Fibroblast of the aortic adventitia (primary cell): ENCODE measurements at places on chromosomes 3 and 15. TPM values are rescaled to one million over a fixed set of nuclear protein-coding genes. Genes with fewer than 3 reads are reported as not detected.

Gene MAGI1
- 13.0 and 30.2 TPM in 2 replicates for total RNA-seq

Gene CCDC54
- total RNA-seq, result not detected in 2 replicates

- no peak for DNase-seq
These were observed 61.6 kb upstream of the GATA2 start for GRCh38 chr3:128554465-128555097.

Gene LYZL4
- total RNA-seq, result not detected in 2 replicates

Gene MAN2A2
- total RNA-seq, result 5.2 and 11.0 TPM in 2 replicates

GRCh38 chr3:120489421-120489820 is 38.6 kb upstream of the FSTL1 start:
- DNase-seq, result no peak

Gene TGM5
- not detected in 2 replicates for total RNA-seq

- DNase-seq, result peak; percentile 65
These were observed 2.4 kb downstream of the ADAMTS9 start for GRCh38 chr3:64685331-64685799.

Gene TIMP4
- total RNA-seq, result 4.3 and 12.3 TPM in 2 replicates

DNA sequence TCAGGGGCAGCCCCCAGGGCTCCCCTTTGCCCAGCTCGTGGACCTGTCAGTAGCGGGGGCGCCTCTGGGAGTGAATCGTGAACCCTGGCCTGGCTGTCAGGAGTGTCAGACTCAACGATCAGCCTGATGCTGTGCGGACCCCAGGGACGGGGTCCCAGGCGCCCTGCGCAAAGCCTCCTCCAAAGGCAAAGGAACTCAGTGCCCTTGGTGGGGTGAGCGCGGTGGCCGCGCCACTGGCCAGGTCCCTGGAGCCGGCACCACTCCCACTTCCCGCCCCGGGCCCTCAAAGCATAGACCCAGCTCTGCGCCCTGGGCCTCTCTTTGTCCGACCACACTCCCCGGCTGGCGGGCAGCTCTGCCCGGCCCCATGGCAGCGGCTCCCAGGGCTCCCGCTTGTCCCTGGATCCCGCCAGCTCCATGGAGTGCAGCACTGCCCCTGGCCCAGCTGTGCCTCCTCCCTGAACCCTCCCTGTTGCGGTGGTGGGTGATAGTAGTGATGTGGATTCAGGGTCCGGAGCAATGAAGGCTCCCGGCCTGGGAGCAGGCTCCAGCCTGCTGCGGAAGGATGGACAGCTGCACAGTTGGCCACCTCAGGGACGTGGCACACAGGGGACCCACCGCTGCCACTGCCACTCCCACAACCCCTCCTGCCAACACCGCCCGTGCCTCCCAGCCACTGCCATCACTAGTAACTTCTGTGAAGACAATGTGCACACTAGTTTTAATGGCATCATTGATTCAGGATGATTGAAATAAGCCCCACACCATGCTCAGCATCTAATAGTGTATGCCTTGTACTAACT is 263.8 kb downstream of the ZBBX start:
- no peak for DNase-seq

DNA sequence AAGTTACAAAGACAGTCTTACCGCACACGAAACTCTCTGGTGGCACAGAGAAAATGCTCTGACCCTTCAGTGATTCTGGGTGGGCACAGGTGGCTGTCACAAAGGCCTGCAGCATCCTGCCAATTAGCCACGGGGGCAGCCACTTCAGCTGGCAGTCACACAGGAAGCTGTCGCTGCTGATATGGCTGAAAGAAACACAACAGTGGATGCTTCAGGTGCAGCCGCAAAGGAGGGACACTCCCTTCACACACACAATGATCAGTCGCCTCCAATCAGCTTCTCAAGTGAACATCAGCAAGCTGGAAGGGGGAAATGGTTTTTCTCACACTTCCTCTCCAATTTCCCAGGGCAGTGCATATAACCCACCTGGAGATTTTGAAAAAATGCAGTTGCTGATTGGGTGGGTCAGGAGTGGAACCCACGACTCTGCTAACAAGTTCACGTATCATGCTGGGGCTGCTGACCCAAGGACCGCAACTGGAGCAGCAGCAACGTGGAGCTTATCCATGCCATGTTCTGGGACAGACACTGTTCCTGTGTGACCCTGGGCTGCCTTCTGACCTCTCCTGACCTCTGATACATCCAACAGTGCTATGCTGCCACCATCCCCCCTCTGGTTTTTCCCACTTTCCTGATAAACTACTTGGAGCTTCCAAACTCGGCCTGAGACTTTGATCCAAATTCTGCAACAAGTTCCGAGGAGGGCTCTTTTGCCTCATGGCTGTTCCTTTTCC is 106.6 kb downstream of the LRIG1 start:
- DNase-seq, result no peak
